MCF 10A (cell line): ENCODE measurements at places on chromosomes 7 and 10. TPM values are rescaled to one million over a fixed set of nuclear protein-coding genes. Genes with fewer than 3 reads are reported as not detected.

Gene GTPBP4
- total RNA-seq: 138 and 142 TPM in 2 replicates

Gene STK31
- total RNA-seq: not detected in 2 replicates

Gene EN2
- not detected in 2 replicates for total RNA-seq

Gene MPP7
- total RNA-seq: 4.1 and 5.4 TPM in 2 replicates

Gene IL15RA
- total RNA-seq: 6.0 and 7.9 TPM in 2 replicates

Gene FIGNL1
- total RNA-seq: 10.7 and 14.5 TPM in 2 replicates

Gene ENTPD1
- not detected in 2 replicates for total RNA-seq

Gene CACNA2D1
- total RNA-seq: not detected in 2 replicates

Gene PIK3AP1
- not detected in 2 replicates for total RNA-seq
